Peyer's patch (tissue), 4 donors: ENCODE measurements at places on chromosomes 16 and 17. TPM values are rescaled to one million over a fixed set of nuclear protein-coding genes. Genes with fewer than 3 reads are reported as not detected.

The TP53TG3E gene
- total RNA-seq = not detected

- H3K27ac ChIP-seq = no peak overlapping the region
- no peak for DNase-seq
- H3K4me3 ChIP-seq = no peak overlapping the region
- H3K36me3 ChIP-seq = no peaks in the 10 kb centered on the region
- H3K27me3 ChIP-seq = no peaks in the 10 kb centered on the region
Observed at GRCh38 chr16:89467382-89467781, 23.0 kb downstream of the ANKRD11 start.

DNA sequence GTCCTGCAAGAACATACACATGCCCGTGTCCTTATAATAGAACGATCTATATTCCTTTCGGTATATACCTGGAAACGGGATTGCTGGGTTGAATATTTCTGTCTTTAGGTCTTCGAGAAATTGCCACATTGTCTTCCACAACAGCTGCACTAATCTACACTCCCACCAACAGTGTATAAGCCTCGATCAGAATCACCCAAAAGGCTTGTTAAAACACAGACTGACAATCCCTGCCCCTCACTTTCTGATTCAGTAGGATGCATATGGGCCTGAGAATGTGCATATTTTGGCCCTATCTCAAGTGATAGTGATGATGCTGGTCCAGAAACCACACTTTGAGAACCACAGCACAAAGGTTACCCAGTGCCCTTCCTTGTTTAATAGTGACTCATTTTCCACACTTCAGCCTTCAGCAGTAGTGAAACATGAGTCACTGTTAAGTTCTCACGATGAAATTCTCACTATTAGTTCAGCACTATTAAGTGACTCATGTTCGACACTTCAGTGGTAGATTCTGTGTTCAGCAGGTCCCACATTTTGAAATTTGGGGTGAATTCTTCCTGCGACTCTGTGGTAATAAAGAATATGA is 215.6 kb downstream of the GRIN2A start:
- H3K27me3 ChIP-seq = no peaks in the 10 kb centered on the region
- H3K4me1 ChIP-seq = no peaks in the 10 kb centered on the region
- no peak for DNase-seq

DNA sequence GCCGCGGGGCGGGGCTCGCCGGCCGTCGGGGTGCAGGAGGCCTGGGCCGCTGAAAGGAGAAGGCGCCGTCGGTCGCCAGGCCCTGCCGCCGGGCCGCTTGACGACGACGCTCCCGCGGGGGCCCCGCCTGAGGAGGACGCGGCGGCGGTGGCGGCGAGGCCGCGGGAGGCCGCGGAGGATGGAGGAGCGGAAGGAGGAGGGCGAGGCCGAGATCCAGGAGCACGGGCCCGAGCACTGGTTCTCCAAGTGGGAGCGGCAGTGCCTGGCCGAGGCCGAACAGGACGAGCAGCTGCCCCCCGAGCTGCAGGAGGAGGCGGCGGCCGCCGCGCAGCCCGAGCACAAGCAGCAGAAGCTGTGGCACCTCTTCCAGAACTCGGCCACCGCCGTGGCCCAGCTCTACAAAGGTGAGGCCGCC is 430 bp downstream of the HAPSTR1 start:
- no peaks in the 10 kb centered on the region for H3K27me3 ChIP-seq
- H3K27ac ChIP-seq = peak overlapping the region; percentile 94
- peak overlapping the region; percentile 99 for H3K4me3 ChIP-seq
- H3K4me1 ChIP-seq = peaks cover 33% of the 10 kb centered on the region

The DNAAF8 gene
- not detected for total RNA-seq

- no peaks in the 10 kb centered on the region for H3K4me1 ChIP-seq
- DNase-seq = no peak
- H3K36me3 ChIP-seq = no peaks in the 10 kb centered on the region
- no peak overlapping the region for H3K4me3 ChIP-seq
- H3K27ac ChIP-seq = no peak overlapping the region
- H3K27me3 ChIP-seq = no peaks in the 10 kb centered on the region
Observed at GRCh38 chr16:57669476-57670162, 1.5 kb downstream of the ADGRG3 start.
